Inflammatory macrophage (primary cell): ENCODE measurements at places on chromosomes 16 and 17.

DNA sequence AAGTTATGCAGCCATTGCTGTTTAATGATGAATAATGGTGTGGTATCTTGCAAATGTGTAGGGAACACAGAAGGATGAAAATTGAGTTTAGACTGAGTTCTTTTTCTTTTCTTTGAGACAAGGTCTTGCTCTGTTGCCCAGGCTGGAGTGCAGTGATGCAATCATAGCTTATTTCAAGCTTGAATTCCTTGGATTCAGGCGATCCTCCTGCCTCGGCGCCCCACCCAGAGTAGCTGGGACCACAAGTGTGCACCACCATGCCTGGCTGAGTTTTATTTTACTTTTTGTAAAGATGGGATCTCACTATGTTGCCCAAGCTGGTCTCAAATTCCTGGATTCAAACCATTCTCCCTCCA lies 74.6 kb upstream of the TBC1D3K start:
- DNase-seq = no peak

- DNase-seq = no peak
These were observed 4.5 kb downstream of the CFAP119 start for GRCh38 chr16:30757316-30757715.

DNA sequence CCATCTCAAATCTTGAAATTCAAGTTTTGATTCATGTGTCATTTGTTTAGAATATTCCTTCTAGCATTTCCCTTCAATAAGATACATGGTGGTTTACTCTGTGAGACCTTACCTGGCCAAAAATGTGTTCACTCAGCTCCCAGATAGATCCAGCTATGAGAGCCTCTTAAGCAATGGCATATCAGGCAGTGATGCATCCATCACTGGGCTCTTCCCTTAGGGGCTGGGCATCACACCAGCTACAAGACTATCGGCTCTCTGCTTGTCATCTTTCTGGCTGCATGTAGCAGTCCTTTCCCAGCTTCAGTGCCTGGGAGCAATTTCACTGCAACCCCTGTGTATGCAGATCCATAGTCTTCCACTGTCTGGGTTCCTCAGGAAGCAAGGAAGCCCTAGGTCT lies 40.6 kb downstream of the GOSR1 start:
- DNase-seq = no peak

DNA sequence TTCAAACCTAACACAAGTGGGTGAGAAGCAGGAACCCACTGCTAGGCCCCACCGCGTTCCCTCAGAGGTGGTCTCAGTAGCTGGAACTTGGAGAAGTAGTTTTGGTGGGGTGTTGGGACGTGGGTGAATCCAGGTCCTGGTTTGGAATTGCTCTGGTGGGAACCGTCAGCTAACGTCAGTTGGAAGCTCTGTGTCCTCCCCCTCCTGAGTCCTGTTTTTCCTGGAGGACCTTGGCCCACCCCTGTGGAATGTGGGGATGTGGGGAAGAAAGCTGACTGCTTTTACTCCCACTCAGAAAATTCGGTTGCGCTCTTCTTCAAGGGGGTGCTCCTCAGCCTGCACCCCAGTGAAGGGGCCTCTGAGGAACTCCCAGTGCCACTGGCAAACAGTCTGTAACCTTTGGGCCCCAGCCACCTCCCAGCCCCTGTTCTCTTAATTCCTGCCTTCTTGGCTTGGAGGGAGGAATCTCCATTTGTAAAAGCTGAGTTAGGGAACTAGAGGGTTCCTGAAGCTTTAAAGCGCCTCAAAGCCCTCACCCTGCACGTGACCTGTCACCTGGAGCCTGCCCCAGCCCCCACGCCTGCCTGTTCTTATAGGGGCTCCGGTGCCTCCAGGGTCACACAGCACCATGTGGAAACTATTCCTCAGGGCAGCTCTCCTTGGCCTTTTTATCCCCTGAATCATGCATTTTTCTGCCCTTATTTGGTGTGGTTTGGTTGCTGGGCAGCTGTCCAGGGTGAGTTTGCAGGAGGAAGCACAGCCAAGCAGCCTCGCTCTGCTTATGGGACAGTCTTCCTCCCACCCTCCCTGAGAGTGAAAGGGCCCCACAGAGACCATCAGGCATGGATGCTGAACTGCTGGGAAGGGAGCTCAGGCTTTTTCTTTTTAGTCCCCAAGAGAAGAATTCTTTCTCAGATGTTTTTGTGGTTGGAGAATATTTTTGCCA lies 16.2 kb upstream of the NAGLU start:
- DNase-seq = peak; percentile 54

DNA sequence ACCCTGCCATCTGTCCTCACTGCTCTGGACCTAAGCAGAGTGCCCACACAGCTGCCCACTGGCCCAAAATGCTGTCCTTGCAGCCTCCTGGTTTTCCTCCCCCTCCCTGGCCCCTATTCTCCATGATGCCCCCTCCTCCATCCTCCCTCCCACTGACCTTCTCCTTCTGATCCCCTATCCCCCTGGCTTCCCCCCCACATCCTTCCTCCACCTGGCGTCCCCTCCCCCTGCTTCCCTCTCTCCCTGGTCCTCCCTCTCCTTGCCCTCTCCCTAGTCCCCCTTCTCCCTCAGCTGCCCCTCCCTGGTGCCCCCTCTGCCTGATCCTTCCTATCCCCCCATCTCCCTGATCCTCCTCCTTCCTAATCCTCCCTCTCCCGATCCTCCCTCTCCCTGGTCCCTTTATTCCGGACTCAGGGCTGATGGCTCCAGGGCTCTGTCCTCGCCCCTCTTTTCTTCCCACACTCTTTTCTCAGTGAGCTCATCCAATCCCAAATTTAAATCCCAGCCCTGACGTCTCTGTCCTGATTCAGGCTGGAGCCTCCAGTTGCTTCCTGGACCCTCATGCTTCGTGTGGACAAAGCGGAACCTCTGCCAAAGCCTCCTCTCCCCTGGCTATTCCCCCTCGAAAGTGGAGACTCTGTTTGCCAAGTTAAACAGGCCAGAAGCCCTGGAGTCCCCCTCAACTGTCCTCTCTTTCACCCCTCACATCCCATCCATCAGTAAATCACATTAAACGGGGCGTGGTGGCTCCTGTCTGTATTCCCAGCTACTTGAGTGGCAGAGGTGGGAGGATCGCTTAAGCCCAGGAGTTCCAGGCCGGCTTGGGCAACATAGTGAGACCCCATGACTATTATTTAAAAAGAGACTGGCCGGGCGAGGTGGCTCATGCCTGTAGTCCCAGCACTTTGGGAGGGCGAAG lies 18.1 kb upstream of the RHBDF2 start:
- DNase-seq = no peak

DNA sequence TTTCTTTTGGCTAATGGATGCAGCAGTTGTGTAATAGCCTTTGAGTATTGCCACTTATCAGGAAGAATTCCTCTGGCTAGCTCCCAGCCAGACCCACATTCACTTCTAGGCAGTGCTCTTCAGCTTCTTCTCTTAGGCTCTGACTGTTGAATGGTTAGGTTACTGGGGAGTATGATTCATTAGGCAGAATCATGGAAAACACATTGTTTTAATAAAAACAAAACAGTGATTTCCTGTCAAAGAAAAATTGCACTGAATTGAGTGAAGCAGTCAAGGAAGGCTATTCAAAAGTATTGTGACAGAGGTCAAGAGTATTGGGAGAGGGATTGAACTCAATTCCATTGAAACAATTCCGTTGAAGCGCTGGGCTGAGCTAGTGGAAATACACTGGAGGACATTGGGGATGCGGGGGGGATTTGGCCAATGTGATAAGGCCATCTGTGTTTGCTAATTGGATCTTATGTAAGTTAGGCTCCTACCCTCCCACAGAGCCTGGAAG lies 68.0 kb downstream of the CNTNAP4 start:
- no peak for DNase-seq

- DNase-seq = no peak
These were observed 366.3 kb downstream of the WWOX start for GRCh38 chr16:78465730-78466129.
